ENCODE measurements at places on chromosomes 12 and 14.

DNA sequence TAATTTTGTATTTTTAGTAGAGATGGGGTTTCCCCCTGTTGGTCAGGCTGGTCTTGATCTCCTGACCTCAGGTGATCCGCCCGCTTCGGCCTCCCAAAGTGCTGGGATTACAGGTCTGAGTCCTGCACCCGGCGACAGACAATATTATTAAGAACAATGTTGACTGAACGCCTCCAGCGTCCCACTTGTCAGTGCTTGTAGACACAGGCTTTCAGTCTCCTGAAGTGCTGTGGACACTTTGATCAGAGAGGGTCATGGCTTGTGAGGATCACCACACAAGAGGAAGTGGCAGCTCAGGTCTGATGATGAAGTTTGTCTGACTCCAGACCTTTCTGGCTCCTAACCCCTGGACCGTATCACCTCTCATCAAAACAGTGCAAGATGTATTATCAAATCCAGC is 114.6 kb downstream of the CHST11 start:
- no peak for DNase-seq

DNA sequence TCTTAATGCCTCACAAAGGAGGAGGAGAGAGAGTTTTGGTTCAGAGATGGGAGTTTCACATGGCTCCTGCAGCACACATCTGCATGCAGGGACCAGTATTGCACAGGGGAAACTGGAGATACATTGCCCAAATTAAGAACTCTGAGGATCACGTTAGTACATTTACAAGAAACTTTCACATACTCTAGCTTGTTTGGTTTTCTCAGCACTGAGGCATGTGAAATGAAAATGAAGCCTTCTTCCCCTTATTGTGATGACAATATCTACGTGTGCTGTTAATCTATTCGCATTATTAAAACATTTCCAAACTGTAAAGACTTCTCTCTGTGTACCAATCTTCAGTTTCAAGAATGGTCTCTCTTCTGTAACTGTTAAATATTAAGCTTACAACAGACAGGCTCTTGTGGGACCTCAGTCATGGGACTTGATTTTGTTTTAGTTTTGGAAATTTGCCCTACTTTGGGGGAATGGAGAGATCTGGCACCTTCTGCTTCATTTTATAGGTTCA is 124.7 kb downstream of the DAAM1 start:
- no peak for DNase-seq

GRCh38 chr12:28104903-28105864 is 85.1 kb upstream of the CCDC91 start:
- DNase-seq, result no peak

GRCh38 chr14:49598485-49599300 is at the start of gene LRR1:
TSS of gene LRR1 (plus strand) at chr14:49598940. CDS start at chr14:49599021, 81 bp downstream.
- peak; percentile 63 for DNase-seq

GRCh38 chr14:32374155-32374554 is 45.1 kb downstream of the AKAP6 start:
- DNase-seq, result no peak

DNA sequence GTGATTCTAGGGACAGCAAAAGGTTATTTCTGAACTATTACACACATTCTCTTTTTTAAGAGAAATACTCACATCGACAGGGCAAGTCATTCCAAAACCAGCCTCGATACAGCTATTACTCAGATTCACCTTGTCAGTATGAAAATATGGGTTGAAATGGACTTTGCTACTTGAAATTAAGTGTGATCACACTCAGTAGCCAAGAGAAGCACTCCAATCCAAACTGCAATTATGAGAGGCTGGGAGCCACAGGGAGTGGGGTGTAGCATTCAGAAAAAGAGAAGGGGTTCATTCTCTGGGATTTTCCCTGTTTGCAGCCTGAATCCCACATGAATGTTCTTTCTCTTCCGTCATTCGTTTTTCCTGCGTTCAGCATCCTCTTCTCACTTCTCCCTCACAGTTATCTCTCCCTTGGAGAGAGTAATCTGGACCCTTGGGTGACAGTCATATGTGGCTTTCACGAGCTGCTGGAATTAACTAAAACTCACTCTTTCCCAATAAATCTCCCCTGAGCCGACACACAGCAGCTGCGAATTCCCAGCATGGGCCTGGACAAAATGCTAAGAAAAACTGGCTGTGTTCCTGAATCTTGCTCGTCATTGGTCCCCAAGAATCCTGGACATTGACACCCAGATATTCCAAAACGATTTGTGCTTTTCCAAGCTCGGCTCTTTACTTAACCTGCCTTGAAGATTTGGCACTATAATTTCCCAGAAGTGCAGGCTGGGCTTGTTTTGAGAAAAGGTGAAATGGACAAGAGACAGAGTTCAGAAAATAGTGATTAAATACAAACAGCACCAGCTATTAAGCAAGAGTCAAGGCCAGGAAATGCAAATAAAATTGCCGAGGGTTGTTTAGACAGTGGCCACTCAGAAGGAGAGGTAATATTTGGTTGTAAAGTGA is 199.5 kb upstream of the PLEKHG7 start:
- DNase-seq, result no peak

- DNase-seq, result no peak
Observed at GRCh38 chr12:97784904-97785303, 322.3 kb downstream of the RMST start.

Measured in hypothalamus (tissue), 51 donors.